ENCODE measurements at places on chromosomes 7 and 10.

DNA sequence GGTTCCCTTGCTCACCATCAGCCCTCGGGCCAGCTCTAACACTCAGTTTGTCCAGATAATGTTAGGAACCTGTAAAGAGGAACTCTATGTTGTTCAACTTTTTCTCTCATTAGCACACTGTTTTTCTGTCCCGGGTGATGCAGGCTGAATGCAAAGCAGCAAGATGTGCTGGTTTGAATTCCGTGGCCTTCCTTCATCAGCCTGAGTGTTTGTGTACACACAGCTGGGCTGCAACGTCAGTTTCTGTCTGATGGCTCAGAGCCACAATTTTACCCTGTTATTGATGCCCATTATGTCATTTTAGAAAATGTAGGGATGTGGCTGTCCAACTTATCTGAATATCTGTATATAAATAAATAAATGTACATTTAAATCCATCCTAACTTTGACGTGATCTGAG is 152.0 kb downstream of the PLPP4 start:
- no peak for DNase-seq

DNA sequence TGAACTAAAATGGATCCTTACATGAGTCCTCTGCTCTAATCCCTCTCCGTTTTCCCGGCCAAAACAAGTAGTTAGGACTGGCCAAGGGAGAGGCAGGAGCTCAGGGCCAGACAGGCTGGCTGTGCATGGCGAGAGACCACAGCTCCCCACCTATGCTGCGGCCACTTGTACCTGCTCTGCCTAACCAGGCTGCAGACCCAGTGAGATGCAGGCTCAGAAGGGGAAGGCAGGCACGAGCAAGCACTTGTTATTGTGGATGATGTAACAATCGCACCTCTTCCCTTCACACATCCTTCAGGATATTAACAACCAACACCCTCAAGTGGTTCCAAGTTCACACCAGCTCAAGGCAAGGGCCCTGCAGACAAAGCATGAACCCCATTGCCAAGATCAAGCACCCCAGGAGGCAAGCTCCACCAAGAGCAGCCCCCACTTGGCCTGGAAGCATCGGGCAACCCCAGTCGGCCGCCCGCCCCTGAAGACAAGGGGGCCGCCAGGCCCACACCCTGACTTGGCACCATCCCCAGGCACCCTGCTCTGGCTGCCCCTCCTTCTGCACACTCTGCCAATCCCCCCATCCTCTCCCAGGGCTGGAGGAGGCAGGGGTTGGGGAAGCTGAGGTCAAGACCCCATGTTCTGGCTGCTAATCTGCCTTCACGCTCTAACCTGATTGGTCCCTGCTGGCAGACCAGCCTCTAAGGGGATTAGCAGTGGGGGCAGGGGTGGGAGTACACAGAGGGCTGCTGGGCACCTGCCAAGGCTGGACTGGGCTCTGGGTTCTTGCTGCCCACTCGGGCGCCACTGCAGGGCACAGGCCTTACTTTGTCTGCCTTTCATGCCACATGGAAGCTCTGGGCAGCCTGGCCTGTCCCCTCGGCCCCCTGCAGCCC is 111.3 kb downstream of the SLIT1 start:
- DNase-seq: no peak

GRCh38 chr7:130524628-130525027 is 32.7 kb downstream of the MEST start:
- no peak for DNase-seq

DNA sequence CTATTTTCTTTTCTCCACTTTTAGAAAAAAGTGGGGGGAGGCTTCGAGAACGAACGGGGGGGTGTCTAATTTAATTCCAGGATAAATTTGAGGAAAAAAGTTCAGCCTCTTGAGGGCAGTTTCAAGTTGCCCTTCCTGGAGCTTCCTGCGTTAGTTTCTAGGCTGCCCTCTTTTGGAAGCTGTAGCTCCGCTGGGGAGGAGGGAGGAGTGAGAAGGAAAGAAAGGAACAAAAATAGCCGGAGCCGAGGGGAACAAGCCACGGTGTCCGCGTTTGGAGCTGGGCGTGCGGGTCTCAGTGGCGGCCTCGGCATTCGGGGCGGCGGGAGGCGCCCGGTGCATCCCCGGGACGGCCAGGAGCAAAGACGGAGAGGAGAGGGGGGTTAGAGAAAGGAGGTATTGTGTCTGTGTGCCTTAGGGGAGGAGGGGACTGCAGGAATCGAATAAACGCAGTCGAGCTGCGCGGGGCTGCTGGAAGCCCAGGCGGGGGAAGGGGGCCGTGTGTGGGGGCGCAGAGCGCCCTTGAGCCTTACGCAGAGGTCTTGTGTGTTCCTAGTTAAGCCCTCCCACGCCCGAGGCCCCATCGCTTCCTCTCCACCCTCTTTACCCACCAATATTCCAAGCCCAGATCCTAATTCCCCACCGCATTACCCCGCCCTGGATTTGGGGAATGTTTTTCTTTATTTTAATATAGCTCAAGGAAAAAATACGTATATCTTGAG is 2.0 kb upstream of the TNRC18 start:
- DNase-seq: no peak

GRCh38 chr7:157964016-157964415 is 623.6 kb downstream of the PTPRN2 start:
- DNase-seq: no peak

DNA sequence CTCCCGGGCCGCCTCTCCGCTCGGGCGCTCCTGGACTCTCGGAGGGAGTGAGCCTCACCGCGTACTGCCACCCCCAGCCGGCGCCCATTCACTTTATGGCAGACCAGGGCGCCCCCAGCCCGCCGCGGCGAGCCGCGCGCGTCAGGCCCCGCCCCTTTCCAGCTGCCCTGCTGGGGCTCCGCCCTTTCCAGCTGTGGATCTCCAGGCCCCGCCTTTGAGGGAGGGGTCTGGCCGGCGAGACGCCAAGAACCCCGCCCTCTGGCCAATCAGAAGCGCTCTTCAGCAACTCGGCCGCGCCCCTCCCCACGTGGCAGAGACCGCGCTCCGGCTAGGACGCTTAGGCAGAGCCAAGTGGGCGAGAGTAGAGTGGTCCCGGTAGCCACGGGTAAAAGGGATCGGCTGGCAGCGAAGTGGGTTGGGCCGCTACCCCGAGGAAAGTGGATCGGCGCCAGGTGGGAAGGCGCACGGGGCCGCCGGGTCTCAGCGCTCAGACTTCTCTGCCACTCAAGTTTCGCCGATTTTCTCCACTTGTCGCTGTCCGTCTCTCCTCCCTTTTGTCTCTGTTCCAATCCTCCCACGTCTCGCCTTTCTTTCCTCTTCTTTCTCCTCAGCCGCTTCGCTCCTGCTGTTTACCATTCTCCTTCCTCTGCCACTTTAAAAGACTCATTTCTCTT is at the start of gene PITX3:
Gene PITX3, minus strand, starts transcription at position 69 of the 674 bp plus-strand sequence. CDS start 9,432 bp downstream, outside the sequence.
- DNase-seq: peak; percentile 92

GRCh38 chr10:5036511-5036910 is 32.9 kb upstream of the AKR1C2 start:
- no peak for DNase-seq

GRCh38 chr7:140005341-140005740 is 57.4 kb downstream of the PARP12 start:
- no peak for DNase-seq

DNA sequence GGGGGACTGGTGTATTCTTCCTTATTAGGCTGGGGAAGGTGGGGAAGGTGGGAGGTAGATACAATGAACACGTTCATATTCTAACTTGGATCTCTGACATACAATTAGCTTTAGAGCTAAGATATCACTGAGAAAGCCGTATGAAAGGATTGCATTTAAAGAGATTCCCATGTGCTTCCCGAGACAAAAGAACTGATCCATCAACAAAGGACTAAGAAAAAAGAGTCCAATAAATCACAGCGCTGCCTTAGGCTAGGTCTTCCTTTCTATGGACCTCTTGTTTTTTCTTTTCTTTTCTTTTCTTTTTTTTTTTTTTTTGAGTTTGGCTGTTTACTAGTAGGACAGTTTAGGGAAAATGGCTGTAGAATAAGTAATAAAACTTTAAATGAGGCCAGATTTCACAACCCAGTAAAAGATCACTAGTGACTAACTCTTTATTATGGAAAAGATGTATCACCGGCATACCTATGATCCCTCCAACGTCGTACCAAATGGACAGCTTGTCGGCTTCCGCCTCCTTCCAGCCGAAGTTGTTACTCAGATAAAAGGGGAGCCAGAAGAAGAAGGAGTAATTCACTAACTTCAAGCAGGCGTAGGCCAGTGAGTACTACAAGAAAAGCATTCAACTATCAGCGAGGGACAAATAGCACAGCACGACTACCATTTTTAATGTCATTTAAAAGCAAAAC is 50.0 kb downstream of the SLC37A3 start:
- no peak for DNase-seq

- no peak for DNase-seq
Observed at GRCh38 chr7:3232228-3232627, 68.8 kb upstream of the SDK1 start.

- DNase-seq: no peak
Observed at GRCh38 chr10:6123532-6123931, 34.7 kb downstream of the RBM17 start.

DNA sequence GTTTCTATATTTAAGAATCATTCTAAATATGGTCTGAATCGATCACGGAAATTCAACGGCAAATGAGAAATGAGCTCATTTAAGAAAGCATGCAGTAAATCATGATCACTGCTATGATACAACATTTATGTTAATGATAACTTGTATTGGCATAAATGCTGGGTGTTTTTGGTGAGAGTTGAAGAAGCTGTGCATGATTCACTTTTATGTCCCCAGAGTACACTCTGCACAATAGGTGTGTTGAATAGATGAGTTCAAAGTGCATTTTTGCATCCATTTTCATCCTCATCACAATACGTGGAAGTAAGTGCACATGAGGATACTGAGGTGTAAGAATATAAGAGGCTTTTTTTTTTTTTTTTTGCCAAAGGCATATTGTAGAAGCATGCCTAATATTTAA is 169.3 kb downstream of the PPP1R17 start:
- no peak for DNase-seq

DNA sequence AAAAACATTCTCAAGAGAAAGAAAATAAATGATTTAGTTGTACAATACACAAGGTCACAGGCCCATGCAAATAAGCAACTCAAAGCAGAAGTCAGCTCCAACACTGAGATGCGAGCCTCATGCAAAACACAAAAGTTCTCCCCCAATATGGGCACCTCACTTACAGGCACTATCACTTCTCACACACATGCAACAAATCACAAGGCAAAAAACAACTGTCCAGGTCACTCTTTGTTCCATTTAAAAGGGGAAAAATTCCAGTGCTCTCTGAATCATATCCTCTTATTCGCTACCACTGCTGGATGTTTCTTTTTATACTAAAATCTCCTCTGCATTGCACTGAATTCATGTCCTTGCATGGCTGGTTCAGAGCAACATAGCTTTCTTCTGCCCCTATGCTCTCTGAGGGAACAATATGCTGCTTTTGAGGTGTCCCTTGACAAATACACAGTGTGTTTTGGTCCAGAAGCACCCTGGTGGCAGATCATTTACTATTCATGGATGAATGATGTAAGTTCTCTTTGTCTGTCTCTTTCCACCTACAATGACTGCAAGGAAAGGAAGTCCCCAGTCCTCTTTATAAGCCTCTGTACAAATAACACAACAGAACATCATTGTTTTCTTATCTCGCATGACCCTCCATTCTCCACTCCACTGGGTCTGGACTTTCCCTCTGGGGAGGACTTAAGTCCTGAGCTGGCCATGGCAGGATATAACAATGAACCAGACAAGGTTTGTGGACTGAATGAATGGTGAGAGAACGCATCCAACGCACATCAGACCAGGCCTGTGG is 85.4 kb upstream of the GSDME start:
- DNase-seq: no peak

DNA sequence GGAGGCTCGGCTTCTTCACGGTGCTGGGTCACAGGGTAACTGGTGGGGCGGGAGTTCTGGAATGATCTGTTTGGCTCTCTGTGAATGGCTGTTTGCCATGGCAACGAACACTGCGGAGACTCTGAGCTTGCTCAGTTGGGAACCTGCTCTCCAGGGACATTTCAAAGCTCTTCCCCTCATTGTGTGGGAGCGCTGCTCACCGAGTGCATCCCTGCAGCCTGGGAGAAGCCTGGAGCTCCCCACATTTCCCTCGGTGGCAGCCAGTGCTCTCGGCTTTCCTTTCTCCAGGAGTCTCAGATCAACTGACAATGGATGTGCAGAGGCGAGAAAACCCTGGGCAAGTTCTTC is 57.6 kb upstream of the CACUL1 start:
- DNase-seq: no peak

DNA sequence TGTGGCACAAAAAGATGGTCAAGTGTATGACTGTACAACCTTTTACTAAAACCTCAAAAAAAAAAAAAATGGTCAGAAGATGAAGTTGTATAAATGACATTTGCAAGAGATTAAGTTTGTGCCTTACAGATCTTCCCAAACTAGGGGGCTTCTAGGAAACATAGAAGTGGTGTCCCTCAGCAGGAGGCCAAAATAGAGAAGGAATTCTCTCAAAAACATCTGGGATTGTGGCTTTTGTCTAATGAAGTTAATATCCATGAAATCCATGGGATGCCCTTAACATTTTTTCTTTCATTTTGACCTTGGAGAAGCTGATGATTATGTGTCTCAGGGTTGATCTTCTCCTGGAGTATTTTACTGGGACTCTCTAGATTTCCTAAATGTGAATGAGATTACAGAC is 62.2 kb downstream of the CASD1 start:
- DNase-seq: no peak

DNA sequence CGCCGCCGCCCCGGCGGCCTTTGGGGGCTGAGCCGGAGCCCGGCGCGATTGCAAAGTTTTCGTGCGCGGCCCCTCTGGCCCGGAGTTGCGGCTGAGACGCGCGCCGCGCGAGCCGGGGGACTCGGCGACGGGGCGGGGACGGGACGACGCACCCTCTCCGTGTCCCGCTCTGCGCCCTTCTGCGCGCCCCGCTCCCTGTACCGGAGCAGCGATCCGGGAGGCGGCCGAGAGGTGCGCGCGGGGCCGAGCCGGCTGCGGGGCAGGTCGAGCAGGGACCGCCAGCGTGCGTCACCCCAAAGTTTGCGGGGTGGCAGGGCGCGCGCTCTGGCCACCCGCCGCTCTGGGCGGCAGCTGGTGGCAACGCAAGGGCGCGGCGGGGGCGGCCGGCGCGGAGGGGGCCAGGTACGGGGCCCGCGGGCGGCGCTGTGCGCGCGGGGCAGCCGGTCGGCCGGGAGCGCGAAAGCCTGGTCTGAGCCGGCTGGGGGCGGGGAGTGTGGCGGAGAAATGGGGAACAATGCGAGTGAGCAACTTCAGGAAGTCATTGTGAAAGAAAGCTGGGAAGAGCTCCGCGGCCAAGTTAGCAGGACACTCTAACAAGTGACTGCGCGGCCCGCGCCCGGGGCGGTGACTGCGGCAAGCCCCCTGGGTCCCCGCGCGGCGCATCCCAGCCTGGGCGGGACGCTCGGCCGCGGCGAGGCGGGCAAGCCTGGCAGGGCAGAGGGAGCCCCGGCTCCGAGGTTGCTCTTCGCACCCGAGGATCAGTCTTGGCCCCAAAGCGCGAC is at the start of gene IKZF1:
Gene IKZF1, plus strand, starts transcription at position 588 of the 782 bp plus-strand sequence. CDS start 14,346 bp downstream, outside the sequence.
- DNase-seq: peak; percentile 71

DNA sequence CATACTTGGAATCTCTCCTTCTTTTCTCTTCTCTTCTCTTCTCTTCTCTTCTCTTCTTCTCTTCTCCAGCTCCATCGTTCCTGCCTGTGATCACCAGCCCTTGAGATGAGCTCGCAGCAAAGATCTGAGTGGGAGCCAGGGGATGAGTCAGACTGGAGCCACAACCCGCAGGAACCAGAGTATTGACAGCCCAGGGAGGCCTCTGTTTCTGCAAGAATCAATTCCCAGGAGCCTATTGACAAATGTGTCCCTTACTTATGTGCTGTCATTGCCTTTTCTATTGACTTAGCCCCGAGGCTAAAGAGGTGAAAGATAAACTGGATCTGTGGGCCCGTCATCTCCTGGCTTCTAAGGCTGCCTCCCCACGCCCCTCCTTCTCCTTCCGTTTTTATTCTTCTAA is 13.1 kb upstream of the HABP2 start:
- DNase-seq: no peak

GRCh38 chr7:47379629-47380324 is 202.1 kb downstream of the TNS3 start:
- DNase-seq: no peak
